ENCODE measurements at places on chromosomes 5 and 9.

- no peak for DNase-seq
Measured at GRCh38 chr5:171776770-171777759, 8.6 kb upstream of the SMIM23 start.

DNA sequence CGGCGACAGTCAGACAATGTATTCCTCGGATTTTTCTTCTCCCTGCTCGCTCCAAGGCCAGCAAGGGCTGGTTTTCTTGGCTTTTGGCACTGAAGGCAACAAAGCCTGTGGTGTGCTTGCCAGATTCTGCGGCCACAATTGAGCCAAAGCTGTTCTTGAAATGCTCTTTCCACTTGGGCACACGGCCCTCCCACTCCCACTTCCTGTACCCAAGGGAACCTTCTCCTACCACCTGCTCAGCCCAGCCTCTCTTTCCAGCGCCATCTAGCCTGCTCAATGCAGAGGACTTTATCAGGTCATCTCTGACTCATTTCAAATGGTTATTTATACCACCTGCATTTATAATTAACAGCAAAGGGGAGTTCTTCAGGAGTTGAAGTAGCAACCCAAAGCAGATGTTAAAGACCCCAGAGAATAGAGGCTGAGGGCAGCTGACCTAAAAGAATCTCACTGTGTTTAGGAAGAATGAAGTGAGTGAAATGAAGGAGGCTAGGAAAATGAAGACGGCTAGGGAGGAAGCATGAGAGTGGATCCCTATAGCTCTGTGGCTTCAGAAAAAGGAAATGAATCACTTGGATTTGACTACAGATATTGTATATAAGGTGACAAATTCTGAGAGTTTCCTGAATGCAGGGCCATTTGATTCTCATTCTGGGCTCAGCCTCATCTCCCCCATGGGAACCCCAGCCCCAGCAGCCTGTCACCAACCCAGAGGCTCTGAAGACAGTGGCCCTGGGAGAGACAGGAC lies 439.0 kb downstream of the ENC1 start:
- DNase-seq = peak; percentile 42

GRCh38 chr5:33523208-33523771 lies 82.5 kb downstream of the TARS1 start:
- no peak for DNase-seq

- peak; percentile 90 for DNase-seq
Measured at GRCh38 chr5:126002222-126002897, 420.8 kb upstream of the GRAMD2B start.

DNA sequence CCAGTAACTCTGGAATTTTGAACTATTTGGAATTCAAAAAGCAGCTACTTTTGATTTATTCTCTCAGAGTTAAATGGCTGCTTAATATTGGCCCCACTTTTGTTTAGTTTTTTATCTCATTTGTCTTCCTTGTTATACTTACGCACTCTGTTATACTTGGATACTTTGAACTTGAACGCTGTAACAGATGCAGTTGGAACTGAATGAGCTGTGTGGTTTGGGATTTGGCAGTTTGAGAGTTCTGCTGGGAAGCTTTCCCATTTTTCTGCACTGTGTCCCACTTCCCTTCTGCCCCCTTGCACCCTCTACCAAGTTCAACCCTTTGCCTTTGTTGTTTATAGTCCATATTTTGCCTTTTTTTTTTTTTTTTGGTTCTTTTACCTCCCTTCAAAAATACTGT lies 3.8 kb downstream of the RHOBTB3 start:
- DNase-seq = no peak

- no peak for DNase-seq
Measured at GRCh38 chr5:179118756-179119414, 58.7 kb downstream of the ZNF354C start.

GRCh38 chr5:23014266-23014665 lies 161.1 kb upstream of the CDH12 start:
- no peak for DNase-seq

DNA sequence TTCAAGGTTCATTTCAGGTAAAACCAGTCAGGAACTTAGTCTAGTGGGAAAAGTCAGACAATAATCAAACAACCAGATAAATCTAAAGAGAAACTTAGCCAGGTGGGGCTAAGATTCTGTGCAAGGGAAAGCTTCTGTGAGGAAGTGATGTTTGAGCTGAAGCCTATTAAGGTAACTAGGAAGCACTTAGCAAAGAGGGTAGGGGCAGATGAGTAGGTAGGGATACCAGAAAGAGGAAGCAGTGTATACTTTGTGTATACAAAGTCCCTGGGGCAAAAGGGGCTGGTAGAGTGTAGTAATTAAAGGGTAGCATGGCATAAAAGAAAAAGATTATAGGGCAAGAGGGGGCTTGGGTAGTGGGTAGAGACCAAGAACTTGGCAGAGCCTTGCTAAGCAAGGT lies 3.6 kb upstream of the SPATA24 start:
- no peak for DNase-seq

- peak; percentile 36 for DNase-seq
Measured at GRCh38 chr5:52989025-52989780, at the start of gene ITGA2. TSS of gene ITGA2 (plus strand) at chr5:52989352. CDS start at chr5:52989469, 117 bp downstream.

DNA sequence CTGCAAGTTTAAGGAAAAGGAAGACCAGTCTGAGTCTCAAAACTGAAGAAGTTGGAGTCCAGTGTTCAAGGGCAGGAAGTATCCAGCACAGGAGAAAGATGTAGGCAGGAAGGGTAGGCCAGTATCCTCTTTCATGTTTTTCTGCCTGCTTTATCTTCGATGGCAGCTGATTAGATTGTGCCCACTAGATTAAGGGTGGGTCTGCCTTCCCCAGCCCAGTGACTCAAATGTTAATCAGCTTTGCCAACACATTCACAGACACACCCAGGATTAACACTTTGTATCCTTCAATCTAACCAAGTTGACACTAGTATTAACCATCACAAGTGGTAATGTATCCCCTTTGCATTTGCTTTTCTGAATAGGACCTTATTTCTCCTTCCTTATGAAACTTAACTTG lies 535.9 kb upstream of the FTMT start:
- no peak for DNase-seq

- DNase-seq = no peak
Measured at GRCh38 chr9:88680041-88680440, 145.1 kb downstream of the NXNL2 start.

DNA sequence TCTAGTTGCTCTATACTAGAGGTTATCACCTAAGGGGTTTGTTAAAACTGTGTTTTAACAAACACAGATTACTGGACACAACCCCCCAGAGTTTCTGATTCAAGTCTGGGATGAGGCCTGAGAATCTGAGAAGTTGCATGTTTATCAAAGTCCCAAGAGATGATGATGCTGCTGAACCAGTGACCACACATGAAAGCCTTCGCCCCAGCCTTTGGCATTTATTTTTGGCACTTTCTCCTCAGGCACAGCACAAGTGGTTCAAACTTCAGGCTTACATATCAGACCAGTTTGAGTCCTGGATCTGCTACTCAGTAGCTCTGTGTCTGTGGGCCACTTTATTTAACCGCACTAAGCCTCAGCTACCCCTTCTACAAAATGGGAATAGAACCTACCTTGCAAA lies 407.2 kb upstream of the PIK3R1 start:
- DNase-seq = peak; percentile 51

GRCh38 chr5:139854029-139854605 lies 58.5 kb downstream of the PSD2 start:
- DNase-seq = no peak
